GM23338 (cell line): ENCODE measurements at places on chromosomes 6 and 20.

DNA sequence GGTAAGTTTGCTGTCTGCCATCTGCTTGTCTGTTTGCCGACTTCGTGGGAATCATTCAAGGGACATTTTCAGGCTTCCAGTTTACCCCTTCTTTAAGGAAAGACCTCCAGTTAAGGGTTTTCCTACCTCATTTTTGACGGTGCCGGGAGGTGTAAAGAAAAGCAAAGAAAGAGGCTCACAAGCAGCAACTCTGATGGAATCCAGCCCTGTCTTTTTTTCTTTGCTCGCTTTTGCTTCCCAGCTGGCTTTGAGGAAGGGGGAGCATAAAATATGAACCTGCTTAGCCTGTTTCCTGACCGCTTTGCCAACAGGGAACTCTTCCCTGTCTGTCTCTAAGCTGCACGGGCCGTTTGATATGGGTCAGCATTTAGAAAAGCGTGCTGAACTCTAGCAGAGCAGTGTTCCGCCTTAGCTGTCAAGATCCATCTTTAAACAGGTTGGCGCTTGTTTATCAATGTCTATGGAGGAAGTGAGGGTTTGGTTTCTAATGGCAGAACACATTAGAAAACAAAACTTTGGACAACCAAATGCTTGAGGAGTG lies 13.8 kb downstream of the SYTL3 start:
- no peak for DNase-seq

DNA sequence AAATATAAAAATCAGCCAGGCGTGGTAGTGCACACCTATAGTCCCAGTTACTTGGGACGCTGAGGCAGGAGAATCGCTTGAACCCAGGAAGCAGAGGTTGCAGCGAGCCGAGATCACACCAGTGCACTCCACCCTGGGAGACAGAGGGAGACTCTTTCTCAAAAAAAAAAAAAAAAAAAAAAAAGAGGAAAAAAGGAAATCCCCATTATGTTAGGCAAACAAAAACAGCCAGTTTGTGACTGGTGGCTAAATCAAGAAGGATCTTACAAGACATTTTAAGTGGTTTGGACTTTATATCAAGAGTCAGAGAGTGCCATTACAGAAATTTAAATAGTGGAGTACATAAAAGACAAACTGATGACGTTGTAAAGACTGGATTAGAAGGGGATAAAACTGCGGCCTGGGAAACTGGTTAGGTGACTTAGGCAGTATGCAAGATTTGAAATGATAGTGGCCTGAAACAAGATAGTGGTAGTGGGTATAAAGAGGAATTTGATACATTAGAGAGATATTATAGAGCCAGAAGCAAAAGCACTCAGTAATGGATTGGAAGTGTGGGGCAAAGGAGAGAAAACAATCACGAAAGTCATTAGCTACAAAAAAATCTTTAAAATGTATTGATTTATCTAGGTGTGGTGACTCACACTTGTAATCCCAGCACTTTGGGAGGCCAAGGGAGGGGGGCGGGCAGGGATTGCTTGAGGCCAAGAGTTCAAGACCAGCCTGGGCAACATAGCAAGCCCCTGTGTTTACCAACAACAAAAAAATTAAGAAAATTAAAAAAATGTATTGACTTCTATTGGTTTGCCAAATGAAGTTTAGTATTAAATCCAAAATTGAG lies 1.7 kb upstream of the MYO6 start:
- no peak for DNase-seq

DNA sequence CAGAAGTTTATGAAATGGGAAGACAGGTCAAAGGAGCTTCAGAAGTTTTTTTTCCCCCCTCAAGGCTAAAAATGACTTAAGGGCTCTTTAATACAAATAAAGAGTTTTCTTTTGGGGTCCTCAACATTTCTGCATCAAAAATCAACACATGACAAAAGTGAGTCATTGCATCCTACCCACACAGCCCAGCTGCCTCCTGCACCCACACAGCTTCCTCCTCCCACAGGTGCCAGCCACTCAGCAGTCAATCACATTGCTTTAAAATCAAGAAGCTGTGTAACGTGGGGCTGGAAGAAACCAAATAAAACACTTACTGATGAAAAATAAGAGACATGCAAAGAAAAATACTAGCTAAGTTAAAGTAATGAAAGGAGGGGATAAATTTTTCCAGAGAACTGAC lies 68.5 kb downstream of the MAP3K5 start:
- no peak for DNase-seq

DNA sequence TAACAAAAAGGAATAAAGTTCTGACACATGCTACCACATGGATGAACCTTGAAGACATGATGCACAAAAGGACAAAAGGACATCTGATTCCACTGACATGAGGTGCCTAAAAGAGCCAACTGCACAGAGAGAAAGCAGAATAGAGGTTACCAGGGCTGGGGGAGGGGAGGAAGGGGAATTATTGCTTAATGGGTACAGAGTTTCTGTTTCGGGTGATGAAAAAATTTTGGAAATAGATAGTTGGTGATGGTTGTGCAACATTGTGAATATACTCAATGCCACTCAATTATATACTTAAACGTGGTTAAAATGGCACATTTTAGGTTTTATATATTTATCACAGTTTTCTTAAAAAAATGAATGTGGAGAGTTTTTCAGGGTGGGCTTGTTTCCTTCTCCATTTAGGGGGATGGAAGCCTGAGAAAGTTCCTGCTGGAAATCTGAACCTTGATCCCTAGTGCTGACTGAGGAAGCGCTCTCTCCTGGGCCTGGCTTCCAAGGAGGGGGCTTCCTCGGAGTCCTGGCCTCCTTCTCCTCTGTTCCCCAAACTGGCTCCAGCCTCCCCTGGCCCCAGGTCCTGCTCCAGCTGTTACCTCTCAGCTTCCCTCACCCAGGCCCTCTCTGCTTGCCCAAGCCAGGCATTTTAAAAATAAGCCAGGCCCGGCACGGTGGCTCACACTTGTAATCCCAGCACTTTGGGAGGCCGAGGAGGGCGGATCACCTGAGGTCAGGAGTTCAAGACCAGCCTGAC lies 79.2 kb downstream of the NOL4L start:
- DNase-seq = no peak

GRCh38 chr20:49561256-49561655 lies 6.7 kb downstream of the PTGIS start:
- no peak for DNase-seq

DNA sequence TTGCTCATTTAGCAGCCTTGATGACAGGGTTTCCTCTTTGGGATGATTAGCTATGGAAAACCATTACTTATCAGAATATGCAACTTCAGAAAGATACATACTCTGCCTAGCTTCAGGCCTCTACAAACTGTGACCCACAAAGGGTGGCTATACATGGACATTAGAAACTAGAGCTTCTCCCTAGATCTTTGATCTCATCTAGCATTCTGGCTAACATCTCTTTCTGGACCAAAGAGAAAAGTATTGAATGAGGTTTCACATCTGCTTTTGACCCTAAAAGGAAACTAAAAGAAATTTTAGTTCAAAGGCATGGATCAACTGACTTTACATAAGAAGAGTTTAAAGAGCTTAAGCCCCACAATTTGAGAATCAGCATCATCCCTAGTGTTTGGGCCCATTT lies 12.4 kb upstream of the HMGN3 start:
- DNase-seq = no peak

DNA sequence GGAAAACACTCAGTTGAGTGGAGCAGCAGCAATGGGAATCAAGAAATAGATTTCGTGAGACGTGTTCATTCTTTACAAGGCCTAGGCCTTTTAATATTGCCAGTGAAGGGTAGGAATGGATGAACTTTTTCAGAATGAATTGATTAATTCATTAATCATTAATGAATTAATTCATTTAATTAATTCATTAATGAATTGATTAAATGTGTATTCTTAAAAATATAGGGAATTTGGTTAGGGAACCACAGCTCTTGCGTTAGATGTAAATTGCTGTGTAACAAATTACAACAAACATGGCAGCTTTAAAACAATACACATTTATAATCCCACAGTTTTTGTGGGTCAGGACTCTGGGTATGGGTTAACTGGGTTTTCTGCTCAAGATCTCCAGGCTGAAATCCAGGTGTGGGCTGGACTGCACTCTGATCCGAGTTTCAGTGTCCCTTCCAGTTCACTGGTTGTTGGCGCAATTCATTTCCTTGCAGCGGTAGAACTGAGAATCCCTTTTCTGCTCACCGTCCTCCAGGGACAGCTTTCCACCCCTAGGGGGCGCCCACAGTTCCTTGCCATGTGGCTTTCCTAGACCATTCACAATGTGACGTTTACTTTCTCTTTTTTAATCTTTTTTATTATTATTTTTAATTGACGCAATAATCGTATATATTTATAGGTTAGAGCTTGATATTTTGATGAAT lies 32.8 kb upstream of the BCAS1 start:
- peak; percentile 89 for DNase-seq

GRCh38 chr20:1107176-1107575 lies 11.2 kb upstream of the PSMF1 start:
- no peak for DNase-seq

- DNase-seq = no peak
Observed at GRCh38 chr6:136930528-136930927, 8.4 kb downstream of the SLC35D3 start.

GRCh38 chr6:90575267-90575666 lies 11.6 kb downstream of the MAP3K7 start:
- DNase-seq = peak; percentile 30

GRCh38 chr20:51338692-51339440 lies 203.7 kb downstream of the NFATC2 start:
- DNase-seq = no peak

- DNase-seq = no peak
Observed at GRCh38 chr6:4864519-4864918, 88.3 kb downstream of the CDYL start.

DNA sequence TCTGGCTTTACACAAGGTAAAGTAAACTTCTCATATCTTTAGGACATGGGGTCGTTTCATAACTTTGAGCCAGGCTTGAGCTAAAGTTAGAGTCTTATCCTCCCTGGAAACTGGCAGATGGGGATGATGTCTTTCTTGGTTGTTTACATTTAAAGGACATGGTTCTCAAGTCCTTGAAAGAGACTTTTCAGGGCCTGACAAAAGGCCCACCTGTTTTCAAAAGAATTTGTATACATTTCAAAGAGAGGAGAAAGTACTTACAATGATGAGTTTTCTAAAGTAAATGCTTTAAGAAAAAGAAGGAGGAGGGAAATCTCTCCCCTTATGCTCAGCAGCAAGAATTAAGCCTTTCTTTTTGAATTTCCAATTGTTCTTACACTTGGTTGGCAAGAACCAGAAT lies 45.7 kb upstream of the TINAG start:
- peak; percentile 72 for DNase-seq

- DNase-seq = no peak
Observed at GRCh38 chr6:167474171-167474570, 149.3 kb downstream of the TTLL2 start.

DNA sequence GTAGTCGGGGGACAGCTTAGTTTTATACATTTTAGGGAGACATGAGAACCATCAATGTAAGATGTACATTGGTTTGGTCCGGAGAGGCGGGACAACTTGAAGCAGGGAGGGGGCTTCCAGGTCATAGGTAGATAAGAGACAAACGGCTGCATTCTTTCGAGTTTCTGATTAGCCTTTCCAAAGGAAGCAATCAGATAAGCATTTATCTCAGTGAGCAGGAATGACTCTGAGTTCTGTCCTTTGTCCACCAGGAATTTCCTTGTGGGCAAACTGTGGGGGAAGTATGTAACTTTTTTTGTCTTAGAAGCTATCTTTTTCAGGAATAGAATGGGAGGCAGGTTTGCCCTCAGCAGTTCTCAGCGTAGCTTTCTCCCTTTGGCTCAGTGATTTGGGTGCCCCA lies 1.4 kb downstream of the YTHDF1 start:
- no peak for DNase-seq

DNA sequence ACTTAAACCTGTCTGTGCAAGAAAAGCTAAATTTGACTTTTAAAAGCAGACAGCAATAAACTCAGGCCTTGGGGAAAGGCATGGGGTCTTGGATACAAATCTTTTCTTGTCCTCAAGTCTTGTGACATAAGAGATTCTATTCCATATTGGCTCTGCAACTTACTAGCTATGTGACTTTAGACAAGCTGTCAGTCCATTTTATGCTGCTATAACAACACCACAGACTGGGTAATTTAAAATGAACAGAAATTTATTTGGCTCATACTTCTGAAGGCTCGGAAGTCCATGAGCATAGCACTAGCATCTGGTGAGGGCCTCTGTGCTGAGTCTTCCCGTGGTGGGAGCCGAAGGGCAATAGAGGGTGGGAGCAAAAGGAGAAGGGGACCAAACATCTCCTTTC lies 246.0 kb upstream of the MOCS1 start:
- DNase-seq = no peak

DNA sequence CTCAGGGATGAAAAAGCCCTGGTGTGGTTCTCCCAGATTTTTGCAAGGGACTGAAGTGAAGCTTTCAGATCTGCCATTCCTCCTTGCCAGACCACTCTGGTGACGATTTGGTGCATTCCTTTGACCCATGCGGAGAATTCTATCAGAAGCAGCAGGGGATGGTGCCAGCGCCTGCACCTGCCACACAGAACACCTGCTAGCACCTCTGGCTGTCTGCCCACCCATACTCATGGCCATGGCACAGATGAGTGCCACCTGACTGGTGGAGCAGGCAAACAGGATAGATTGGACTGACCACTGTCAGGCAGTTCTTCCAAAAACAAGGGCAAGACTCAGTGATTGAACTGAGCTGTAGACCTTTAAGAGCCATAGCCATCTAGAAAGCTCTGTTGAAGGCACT lies 107.1 kb downstream of the CDYL start:
- no peak for DNase-seq

GRCh38 chr20:4998160-4998651 lies 3.1 kb downstream of the SLC23A2 start:
- DNase-seq = peak; percentile 61

DNA sequence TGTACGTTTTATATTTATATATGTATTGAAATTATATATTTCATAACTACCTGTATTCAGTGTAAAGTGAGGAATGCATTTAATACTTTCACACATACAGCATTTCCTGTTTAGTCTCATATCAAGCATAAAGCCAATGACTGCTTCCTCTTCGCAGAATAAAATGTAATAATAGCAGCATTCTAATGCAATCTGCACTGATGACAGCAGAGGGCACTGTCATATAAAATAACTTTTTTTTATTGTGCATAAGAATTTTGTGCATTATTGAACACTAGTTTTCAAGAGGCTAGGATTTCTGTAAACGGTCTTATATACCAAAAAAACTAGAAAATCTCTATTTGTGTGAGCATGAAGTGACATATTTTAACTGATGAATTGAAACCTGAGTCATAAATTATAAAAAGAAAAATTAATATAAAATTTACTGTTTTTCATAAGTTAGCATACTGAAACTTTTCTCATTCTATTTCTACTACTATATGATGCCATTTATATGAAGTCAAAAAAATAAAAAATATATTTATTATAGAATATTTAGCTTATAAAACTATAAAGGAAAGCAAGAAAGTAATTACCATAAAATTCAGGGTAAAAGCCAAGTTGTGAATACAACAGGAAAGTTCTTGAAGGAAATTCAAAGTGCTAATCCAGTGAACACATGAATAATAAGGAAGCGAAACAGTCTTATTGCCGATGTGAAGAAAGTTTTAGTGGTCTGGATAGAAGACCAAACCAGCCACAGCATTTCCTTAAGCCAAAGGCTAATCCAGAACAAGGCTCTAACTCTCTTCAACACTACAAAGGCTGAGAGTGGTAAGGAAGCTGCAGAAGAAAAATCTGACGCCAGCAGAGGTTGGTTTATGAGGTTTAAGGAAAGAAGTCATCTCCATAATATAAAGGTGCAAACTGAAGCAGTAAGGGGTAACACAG lies 36.3 kb downstream of the RNF146 start:
- DNase-seq = peak; percentile 49
